ENCODE measurements at places on chromosomes 1 and 21. TPM values are rescaled to one million over a fixed set of nuclear protein-coding genes. Genes with fewer than 3 reads are reported as not detected.

DNA sequence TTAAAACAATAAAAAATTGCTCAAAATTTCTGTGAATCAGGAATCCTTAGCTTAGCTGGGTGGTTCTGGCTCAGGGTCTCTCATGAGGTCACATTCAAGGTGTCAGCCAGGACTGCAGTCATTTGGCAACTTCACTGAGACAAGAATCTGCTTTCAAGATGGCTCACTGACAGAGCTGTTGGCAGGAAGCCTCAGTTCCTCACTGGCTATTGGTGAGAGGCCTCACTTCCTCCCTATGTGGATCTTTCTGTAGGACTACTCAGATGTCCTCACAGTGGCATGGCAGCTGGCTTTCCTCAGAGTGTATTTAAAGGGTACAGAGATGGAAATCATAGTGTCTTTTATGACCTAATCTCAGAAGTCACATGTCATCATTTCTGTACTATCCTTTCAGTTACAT is 785.7 kb downstream of the ADGRL2 start:
- DNase-seq, result no peak

- no peak for DNase-seq
Observed at GRCh38 chr1:218850367-218850766, 323.3 kb upstream of the LYPLAL1 start.

GRCh38 chr1:26862781-26863684 is at the start of gene SFN:
Gene SFN, plus strand, starts transcription at chr1:26863149. Its CDS starts 64 bp downstream, at chr1:26863213.
- DNase-seq, result peak; percentile 22

DNA sequence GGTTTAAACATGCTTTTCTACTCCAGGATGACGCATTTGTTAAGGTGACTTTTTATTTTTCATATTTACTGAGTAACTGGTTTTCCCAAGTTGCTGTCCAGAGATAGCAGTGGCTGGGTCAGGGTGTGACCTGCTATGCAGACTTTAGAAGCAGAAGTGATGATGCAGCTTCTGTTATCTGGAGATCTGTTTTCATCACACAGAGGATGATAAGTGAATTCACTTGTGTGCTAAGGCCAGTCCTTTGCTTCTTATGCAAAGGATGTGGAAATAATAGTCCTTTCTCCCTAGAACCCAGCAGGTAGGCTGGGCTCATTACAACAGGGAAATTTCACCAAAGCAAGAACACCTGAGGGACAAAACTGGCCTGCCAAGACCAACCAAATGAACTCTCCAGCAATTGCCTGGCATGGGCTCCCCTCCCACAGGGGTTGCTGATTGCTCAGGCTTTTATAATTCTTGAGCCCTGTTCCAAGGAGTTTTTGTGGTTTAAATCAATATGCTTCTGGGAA is 97.8 kb upstream of the LPGAT1 start:
- no peak for DNase-seq

The FCGR1A gene
- total RNA-seq, result 2.3 TPM

DNA sequence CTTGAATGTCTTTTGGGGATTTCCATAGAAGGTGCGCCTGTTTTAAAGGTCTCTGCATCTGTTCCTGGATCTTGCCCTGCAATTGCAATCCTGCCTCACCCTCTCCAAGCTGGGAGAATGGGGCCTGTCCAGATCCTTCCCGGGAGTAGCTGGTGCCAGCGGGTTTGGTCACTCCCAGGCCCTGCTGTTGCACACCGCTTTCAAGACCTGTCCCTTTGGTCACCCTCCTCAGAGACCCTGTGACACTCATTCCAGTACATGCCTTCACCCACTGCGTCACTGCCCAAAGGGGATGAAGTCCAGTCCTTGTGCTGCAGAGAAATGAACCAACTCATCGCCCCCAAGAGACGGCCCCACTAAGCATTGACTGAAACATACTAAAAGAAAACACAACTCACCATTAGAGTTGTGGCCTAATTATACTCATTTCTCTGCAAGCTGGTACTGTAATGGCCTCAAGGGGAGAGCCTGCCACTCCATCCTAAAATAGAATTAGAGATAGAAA is 1.9 kb upstream of the IRF2BP2 start:
- peak; percentile 52 for DNase-seq

- no peak for DNase-seq
Observed at GRCh38 chr1:35223084-35223630, 30.2 kb upstream of the SFPQ start.

The WNT4 gene
- 3.0 TPM for total RNA-seq

DNA sequence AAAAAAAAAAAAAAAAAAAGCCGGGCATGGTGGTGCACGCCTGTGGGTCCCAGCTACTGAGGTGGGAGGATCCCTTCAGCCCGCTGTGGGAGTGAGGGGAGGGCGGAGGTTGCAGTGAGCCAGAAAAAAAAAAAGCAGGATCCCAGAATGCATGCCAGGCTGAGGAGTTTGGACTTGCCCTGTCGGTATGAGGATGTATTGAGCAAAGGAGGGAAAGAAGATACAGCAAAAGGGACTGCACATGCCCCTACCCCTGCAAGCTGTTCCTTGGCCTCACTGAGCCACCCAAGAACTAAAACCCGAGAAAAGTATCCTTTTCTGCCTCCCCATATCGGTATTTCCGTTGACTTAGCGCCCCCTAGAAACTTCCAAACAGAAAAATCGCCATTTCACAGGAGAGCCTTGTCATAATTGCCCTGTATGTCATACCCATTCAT is 1.3 kb upstream of the GPATCH4 start:
- DNase-seq, result no peak

The REG4 gene
- not detected for total RNA-seq

DNA sequence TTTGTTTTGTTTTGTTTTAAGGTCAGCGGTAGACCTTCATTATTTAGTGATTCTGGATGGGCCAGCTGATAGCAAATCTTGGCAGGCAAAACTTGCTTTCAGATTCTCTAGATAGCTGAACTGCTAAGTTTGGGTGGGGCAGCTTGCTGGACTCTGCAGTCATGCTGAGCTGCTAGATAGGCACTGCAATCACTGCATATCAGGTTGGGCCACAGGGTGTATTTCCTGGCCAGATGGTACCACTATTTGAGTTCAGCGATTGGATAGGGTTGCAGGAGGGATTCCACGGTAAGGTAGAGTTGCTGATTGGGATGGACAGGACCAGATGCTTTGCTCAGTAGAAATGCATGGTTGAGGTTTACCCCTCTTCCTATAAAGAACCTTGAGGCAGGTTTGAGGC is 579.3 kb upstream of the ADGRL4 start:
- DNase-seq, result no peak

The SLC30A10 gene
- total RNA-seq, result not detected

- no peak for DNase-seq
Observed at GRCh38 chr1:202229376-202229775, 35.8 kb downstream of the LGR6 start.

DNA sequence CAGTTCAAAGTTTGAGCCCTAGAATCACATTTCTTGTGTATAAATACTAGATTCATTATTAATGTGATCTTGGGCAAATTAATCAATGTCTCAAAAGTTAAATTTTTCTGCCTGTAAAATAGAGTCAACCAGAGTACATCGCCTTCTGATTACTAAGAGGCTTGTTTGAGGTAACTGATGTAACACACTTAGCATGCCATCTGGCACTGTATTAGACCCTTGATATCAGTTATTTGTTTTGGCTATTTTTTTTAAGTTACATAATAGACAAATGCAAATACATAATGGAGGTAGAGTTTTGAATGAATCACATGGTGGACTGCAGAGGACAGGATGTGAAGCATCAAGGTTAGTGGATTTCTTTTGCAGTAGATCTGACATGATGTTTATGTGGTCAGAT is 298.4 kb downstream of the ADGRL2 start:
- DNase-seq, result no peak

The SYT6 gene
- not detected for total RNA-seq

The ANGPTL7 gene
- 0.38 TPM for total RNA-seq

DNA sequence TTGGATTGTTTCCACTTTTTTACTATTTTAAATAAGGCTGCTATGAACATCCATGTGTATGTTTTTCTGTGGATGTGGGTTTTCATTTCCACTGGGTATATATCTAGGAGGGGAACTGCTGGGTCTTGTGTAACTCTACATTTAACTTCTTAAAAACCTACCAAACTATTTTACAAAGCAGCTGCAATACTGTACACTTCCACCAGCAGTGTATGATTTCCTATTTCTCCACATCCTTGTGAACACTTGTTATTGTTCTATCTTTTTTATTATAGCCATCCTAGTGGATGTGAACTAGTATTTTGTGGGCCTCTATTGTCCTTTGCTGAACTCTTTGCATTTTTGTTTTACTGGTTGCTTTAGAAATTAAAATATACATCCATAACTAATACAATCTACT is 33.4 kb downstream of the DIPK1A start:
- DNase-seq, result no peak

The NRAS gene
- 39.0 TPM for total RNA-seq

The OPRD1 gene
- total RNA-seq, result not detected

GRCh38 chr1:200831091-200831490 is 41.7 kb upstream of the GPR25 start:
- no peak for DNase-seq

- DNase-seq, result no peak
Observed at GRCh38 chr1:1343811-1344421, 5.3 kb downstream of the DVL1 start.

- no peak for DNase-seq
Observed at GRCh38 chr1:22121421-22121911, 21.4 kb downstream of the WNT4 start.

DNA sequence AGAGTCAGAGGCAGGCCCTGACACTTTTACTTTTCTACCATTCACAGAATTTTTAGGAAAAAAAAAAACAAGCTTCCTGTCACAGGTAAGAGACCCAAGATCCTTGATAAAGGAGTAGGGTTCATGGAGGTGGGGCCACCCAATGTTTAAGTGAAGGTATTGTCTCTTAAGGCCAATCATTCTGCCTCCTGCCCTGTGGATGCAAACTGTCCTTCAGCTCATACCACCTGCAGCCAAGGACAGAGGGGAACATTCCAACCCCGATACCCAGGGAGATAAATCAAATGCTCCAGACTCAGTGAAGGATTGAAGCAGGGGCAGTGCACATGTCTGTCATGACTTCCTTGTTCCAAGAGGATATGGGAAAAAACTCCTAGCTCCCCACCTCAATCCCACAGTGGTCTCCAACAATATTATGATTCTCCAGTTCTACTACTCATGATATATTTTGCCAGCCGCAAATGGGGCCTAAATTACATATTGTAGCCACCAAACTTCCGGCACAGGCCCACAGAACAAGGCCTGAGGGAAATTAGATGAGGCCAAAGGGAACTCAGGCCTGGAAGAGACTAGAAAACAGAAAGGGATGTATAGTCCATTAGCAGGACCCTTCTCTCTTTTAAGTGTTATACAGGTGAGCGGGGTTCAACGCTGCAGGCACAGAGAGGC is 59.5 kb downstream of the TRABD2B start:
- DNase-seq, result no peak

The TNFRSF8 gene
- not detected for total RNA-seq

DNA sequence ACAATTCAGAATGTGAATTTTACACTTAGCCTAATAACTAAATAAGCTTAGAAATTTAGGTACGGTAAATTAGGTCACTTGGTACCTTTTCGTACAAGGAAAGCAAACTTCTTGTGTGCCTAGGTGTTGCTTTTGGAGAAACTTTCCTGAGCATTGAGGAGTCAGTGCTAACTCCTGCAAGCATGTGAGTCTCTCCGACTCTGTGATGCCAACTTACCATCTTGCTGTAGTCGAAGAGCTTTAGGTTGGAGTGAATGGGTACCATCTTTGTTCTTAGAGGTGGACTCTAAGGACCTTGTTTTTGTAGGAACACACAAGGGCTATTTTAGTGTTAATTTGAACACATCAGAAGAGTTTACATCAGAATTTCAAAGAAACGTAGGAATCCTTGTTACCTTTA is 688.9 kb downstream of the USP25 start:
- DNase-seq, result no peak

- no peak for DNase-seq
Observed at GRCh38 chr1:49226758-49227157, 450.1 kb upstream of the BEND5 start.

DNA sequence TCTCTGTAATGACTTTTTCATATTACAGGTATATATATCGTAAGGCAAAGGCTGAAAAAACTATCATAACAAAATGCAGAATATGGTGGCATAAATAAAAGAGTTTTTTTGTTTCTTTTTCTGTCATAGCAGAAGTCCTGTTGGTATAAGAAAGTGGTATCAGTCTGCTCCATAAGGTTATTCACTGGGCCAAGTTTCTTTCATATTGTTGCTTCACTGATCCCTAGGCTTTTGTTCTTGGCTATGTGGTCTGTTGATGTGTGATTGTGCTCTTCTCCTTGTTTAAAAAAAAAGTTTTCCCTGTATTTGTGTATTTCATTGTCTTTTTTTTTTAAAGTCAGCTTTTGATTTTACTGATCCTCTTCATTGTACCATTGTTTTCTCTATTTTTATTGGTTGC is 26.0 kb downstream of the PTBP2 start:
- no peak for DNase-seq

GRCh38 chr1:232293361-232293760 is 336.6 kb downstream of the SIPA1L2 start:
- no peak for DNase-seq

The FLG gene
- total RNA-seq, result 0.11 TPM

- DNase-seq, result peak; percentile 67
Observed at GRCh38 chr21:41706678-41707077, 60.2 kb downstream of the RIPK4 start.
